ENCODE measurements at places on chromosomes 7 and 10. TPM values are rescaled to one million over a fixed set of nuclear protein-coding genes. Genes with fewer than 3 reads are reported as not detected.

LRWD1 gene
- 11.0 TPM for total RNA-seq

SLC35G1 gene
- 3.8 TPM for total RNA-seq

SERPINE1 gene
- not detected for total RNA-seq

SEMA3D gene
- total RNA-seq: not detected

CTNNA3 gene
- total RNA-seq: not detected

DNA sequence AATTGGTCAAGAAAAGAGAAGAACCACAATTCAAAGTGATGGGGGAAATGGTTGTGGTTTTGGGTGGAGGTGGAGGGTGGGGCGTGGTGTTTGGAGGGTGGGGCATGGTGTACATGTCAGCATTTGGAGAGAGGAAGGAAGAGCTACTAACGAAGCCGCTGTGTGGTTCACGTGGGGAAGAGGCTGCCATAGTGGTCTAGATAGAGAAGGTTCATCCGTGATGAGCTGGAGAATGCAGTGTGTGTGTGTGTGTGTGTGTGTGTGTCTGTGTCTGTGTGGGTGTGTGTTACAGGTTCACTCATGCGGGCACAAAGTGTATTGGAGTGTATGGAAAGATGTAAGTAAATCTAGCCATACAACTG, 6.1 kb upstream of the VCL start:
- peaks cover 31% of the 10 kb centered on the region for H3K4me1 ChIP-seq
- peak overlapping the region; percentile 0 for H3K27ac ChIP-seq
- H3K27me3 ChIP-seq: no peaks in the 10 kb centered on the region
- no peaks in the 10 kb centered on the region for H3K36me3 ChIP-seq
- peak overlapping the region; percentile 2 for H3K4me3 ChIP-seq

- DNase-seq: no peak
- H3K4me3 ChIP-seq: no peak overlapping the region
- H3K36me3 ChIP-seq: no peaks in the 10 kb centered on the region
- no peak overlapping the region for H3K27ac ChIP-seq
- peaks cover 16% of the 10 kb centered on the region for H3K27me3 ChIP-seq
- H3K4me1 ChIP-seq: no peaks in the 10 kb centered on the region
These were observed 55.7 kb upstream of the MKX start for GRCh38 chr10:27801171-27801785.

- no peaks in the 10 kb centered on the region for H3K36me3 ChIP-seq
- peaks cover 44% of the 10 kb centered on the region for H3K4me1 ChIP-seq
- DNase-seq: no peak
- no peak overlapping the region for H3K27ac ChIP-seq
- H3K27me3 ChIP-seq: peaks cover 81% of the 10 kb centered on the region
These were observed 1.1 kb upstream of the HOXA13 start for GRCh38 chr7:27200761-27201579.

GRCh38 chr7:90717296-90718060, 121.4 kb downstream of the CDK14 start:
- no peak overlapping the region for H3K27ac ChIP-seq
- H3K4me3 ChIP-seq: no peak overlapping the region
- no peaks in the 10 kb centered on the region for H3K36me3 ChIP-seq
- no peaks in the 10 kb centered on the region for H3K4me1 ChIP-seq
- no peak for DNase-seq
- no peaks in the 10 kb centered on the region for H3K27me3 ChIP-seq

DNA sequence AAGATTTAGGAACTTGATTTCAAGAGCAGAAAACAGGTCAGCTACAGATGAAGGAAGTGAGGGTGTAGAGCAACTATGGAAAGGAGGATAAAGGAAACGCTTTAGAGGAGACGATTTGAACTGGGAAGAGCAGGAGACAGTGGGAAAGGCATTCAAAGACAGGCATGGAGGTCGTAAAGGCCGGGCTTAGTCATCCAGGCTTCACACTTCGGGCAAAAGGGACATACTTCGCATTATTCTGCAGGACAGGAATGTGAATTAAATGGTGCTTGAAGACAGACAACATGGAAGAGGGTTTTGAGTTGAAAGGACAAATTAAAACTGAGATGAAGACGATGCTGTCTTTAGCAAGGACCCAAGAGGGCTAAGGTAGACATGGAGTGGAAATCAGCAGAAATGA, 8.1 kb downstream of the FAM171A1 start:
- no peak for DNase-seq
- H3K27ac ChIP-seq: no peak overlapping the region
- H3K4me3 ChIP-seq: no peak overlapping the region
- H3K4me1 ChIP-seq: no peaks in the 10 kb centered on the region
- H3K36me3 ChIP-seq: no peaks in the 10 kb centered on the region

GRCh38 chr10:19702215-19702614, 114.0 kb upstream of the PLXDC2 start:
- no peaks in the 10 kb centered on the region for H3K27me3 ChIP-seq
- no peaks in the 10 kb centered on the region for H3K4me1 ChIP-seq
- no peak overlapping the region for H3K27ac ChIP-seq
- H3K4me3 ChIP-seq: no peak overlapping the region
- DNase-seq: no peak

DNA sequence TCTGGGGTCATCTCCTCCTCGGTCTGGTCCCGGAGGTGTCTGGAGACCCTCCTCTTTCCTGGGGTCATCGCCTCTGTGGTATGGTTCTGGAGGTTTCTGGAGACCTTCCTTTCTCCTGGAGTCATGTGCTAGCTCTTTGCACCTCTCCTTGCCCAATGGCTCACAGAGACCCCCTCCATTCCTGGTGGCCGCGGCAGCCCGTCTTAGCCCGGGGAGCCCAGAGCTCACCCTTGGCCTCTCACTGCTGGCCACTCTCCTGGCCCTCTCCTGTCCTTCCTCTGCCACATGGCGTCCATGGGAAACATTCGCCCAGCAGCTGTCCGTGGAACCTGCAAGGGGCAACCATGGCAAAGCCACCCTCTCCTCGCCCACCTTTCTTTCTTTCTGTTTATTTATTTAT, 20.2 kb upstream of the FOXL3 start:
- no peak for DNase-seq
- H3K4me3 ChIP-seq: no peak overlapping the region
- no peak overlapping the region for H3K27ac ChIP-seq

DNA sequence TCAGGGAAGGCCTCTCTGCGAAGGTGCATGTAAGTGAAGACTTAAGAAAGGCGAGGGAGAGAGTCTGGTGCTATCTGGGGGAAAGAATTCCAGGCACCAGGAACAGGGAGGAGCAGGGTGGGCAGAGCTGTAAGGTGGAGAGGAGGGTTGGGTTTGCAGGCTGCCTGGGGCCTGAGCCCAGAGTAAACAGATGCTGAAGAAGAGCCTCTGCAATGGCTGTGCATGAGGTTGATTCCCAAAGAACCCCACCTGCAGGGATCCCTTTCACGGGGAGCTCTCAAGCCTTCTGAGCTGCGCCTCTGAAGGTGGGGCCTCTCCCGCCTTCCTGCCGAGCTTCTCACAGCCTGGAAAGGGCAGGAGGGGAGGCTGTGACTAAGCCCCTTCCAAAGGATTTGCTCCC, 115.1 kb downstream of the RNF216 start:
- H3K4me3 ChIP-seq: no peak overlapping the region
- no peaks in the 10 kb centered on the region for H3K27me3 ChIP-seq
- H3K4me1 ChIP-seq: peaks cover 11% of the 10 kb centered on the region
- peaks cover 9% of the 10 kb centered on the region for H3K36me3 ChIP-seq
- DNase-seq: no peak

DNA sequence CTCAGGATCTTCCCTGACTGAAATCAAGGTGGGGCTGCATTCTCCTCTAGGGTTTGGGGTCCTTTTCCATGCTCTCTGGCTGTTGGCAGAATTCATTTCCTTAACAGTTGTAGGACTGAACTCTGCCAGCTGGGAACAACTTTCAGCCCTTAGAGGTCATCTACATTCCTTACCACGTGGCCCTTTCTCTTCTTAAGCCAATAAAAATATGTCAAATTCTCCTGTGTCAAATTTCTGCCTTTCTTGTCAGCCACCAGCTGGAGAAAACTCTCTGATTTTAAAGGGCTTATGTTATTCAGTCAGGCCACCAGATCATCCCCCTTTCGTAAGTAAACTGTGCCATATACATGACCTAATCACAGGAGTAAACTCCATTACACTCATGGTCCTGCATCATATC, 95.3 kb upstream of the IL6 start:
- H3K36me3 ChIP-seq: no peaks in the 10 kb centered on the region
- DNase-seq: no peak
- H3K27ac ChIP-seq: no peak overlapping the region

DNA sequence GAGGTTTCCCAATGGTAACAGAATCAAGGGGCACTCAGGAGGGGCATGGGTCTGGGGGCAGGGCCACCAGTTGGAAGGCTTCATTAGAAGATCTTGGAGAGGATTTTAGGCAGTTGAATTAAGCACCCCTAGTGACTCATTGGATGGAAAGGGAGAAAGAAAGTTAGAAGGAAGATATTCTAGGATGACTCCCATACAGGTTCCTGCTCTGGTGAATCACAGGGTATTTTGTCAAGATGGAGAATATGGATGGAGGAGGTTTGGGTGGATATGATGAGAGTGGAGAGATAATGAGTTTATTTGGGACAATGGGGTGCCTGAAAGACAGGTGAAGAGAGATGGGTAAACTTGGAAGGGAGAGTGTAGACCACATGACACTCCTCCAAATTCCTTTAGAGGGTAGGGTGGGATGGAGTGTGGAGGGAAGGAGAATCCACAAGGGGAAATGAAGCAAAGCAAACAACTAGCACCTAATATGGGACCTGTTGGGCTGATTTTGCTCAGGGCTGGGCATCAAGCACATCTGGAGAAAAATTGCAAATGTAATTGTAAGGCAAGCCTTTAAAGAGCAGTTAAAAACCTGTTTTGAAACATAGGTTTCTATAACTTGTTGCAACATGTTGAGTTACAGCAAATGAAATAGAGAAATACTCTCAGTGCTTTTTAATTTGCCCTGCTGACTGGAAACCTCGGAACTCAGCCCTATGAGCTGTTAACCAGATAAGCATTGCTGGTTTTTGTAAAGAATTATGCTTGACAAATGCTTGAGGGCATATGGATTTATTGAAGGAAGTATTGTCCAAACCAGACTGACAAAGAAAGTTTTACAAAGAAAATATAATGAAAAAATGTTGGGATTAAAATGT, 2.9 kb upstream of the ENTPD7 start:
- H3K4me3 ChIP-seq: no peak overlapping the region
- H3K36me3 ChIP-seq: peaks cover 2% of the 10 kb centered on the region
- H3K4me1 ChIP-seq: peaks cover 21% of the 10 kb centered on the region
- no peak for DNase-seq
- H3K27me3 ChIP-seq: peaks cover 17% of the 10 kb centered on the region
- H3K27ac ChIP-seq: no peak overlapping the region

GRCh38 chr10:91901784-91902677, 7.3 kb downstream of the FGFBP3 start:
- H3K27ac ChIP-seq: peak overlapping the region; percentile 79
- H3K36me3 ChIP-seq: no peaks in the 10 kb centered on the region
- H3K4me1 ChIP-seq: peaks cover 23% of the 10 kb centered on the region
- H3K27me3 ChIP-seq: no peaks in the 10 kb centered on the region
